ENCODE measurements at places on chromosomes 6 and 20. TPM values are rescaled to one million over a fixed set of nuclear protein-coding genes. Genes with fewer than 3 reads are reported as not detected.

DNA sequence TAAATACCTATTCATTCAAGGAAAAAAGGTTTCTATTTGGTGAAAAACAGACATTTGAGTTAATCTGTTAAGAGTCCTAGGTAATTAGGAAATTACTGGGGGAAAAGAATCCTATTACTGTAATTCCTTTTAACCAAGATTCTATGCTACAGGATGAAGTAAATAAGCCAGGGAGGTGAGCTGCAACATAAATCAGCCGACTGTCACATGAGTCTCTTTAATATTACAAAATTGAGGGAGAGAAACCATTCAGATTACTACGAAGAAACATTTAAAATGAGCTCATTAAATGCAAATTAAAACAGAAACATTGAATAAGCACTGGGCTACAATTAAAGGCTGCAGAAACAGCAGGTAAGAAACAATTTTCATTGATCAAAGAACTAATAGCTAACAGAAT lies 5.3 kb downstream of the PRKN start:
- no peaks in the 10 kb centered on the region for H3K27me3 ChIP-seq
- H3K4me1 ChIP-seq = no peaks in the 10 kb centered on the region
- no peak for DNase-seq
- H3K4me3 ChIP-seq = no peak overlapping the region

The SRSF12 gene
- total RNA-seq = 2.8 TPM

DNA sequence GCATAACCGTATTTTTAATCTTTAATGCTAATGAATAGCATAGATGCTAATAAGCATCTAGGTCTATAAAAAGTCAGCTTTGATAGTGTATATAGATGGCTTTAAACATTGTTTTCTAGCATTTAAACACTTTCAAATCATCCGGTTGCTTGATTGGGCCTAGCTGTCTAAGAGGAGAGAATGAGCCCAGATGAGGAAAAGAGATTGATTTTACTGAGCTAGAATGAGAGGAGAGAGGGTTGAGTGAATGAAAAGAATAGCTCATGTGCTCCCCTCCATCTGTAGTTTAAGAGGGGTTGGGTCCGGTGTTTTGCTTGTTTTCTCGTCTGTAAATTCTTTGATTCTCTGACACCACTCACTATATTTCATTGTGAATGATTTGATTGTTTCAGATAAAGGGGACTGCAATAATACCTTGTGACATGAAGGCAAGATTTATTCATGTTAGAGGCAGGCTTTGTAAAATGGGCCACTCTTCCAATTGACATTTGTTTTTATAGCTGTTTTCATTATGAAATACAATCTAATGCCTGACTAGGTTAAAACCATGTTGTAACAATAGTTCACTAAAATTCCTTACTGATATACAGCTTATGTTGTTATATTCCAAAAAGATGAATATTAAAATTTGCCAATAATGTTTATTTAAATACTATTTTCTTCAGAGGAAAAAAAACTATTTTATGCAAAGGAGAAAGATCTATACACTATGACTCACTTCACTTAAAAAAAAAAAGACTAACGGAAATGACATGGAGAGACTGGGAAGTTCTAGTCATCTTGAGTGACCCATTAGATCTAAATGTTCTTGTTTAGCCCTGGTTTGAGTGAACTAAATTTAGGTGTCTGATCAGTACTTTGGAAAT lies 3.2 kb downstream of the PTPN1 start:
- no peak for DNase-seq
- no peaks in the 10 kb centered on the region for H3K27me3 ChIP-seq
- peaks cover 14% of the 10 kb centered on the region for H3K4me1 ChIP-seq

DNA sequence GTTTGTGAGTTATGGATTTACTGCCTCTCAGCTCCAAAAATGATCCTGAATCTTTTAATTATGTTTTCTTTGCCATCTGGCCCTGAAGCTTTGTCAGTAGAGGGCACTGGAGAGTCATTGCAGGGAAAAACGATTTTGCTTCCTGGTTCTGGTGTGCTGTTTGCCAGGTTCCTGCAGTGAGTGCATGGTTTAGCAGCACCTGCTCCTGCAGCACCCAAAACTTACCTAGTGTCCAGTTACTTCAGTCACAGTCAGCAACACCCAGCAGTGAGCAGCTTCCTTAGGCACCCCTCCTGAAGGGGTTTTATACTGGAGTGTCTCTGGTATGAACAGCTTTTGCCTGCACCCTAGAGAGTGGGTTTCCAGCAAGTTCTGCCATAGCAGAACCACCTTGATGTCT lies 6.0 kb upstream of the TRIM26 start:
- DNase-seq = peak; percentile 75
- H3K4me3 ChIP-seq = no peak overlapping the region
- H3K4me1 ChIP-seq = peaks cover 9% of the 10 kb centered on the region
- H3K27me3 ChIP-seq = no peaks in the 10 kb centered on the region
- no peak overlapping the region for H3K27ac ChIP-seq

DNA sequence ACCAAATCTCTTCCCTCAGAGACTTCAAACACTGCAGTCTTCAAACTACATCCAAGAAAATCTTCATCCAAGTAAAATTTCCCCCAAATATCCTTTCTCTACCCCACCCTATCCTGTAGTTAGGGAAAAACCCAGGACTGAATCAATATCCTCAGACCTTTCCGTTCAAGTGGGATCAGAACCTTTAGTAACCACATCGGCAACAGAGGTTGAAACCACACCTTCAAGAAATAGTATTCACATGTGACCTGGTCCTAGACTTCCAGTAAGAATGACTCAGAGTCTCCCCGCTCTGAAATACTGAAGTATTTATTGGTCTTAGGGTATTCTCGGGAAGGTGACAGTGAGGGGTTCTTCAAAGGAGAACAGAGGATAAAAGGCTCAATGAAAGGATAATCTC lies 8.7 kb downstream of the HLA-DPA1 start:
- no peak for DNase-seq
- peaks cover 2% of the 10 kb centered on the region for H3K27me3 ChIP-seq
- no peaks in the 10 kb centered on the region for H3K4me1 ChIP-seq
- no peak overlapping the region for H3K27ac ChIP-seq

The OTOR gene
- total RNA-seq = 0.35 TPM

DNA sequence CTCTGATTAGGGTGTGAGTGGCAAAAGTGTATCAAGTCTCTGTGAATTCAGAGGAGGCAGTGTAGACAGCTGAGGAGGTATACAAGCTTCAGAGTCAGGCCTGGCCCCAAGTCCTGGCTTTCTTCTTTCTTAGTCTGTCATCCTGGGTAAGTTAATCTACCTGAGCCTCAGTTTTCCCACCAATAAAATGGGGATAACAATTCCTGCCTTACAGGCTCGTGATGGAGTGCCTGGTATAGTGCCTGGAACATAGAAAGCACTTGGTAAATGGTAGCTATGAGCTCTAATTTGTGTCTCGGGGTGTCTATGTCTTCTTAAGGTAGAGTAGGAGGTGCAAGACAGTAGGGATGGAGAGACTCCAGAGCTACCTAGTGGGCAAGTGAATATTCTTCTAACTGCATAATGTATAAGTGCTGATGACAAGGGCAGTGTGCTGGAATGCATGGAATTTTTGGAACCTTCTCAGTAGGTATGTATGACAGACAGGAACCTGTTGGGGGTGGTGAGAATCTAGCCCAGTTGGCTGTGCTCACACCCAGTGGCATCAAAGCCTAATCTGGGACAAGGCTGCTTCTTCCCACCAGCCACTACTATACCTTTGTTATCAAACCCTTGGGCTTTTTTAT lies 4.0 kb upstream of the SCUBE3 start:
- peaks cover 10% of the 10 kb centered on the region for H3K4me1 ChIP-seq
- H3K27me3 ChIP-seq = peaks cover 67% of the 10 kb centered on the region

GRCh38 chr20:62219992-62220665 lies at the start of gene HRH3:
Gene HRH3, minus strand, starts transcription at chr20:62220278. Its CDS starts 308 bp downstream, at chr20:62219970.
- no peak within 1 kb of the TSS for H3K4me3 ChIP-seq
- H3K4me1 ChIP-seq = peaks cover 22% of the 10 kb centered on the region
- H3K27ac ChIP-seq = no peak within 1 kb of the TSS
